ENCODE measurements at places on chromosomes 3 and 15. TPM values are rescaled to one million over a fixed set of nuclear protein-coding genes. Genes with fewer than 3 reads are reported as not detected.

DNA sequence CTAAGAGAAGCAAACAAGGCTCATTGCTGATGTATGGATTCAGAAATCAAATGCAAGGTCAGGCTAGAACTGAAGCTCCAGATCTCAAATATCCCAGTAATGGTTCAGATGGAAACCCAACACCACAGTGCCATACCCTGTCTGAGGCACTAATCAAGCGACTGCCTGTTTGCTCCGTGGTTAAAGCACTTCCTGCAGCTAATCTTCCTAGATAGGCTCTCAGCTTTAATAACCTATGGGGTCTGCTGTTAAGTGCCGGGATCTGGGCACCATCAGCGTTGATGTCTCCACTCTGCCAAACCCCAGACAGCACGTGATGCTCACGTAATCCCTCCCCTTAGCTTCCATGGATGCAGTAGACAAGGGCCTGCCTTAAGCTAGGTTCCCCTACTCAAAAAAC is 262.6 kb downstream of the MECOM start:
- DNase-seq: no peak

Gene KBTBD13
- total RNA-seq: not detected

Gene EPHB1
- total RNA-seq: 20.1 TPM

GRCh38 chr3:19473971-19474580 is 325.8 kb downstream of the KCNH8 start:
- no peak for DNase-seq

Gene PLD1
- 6.6 TPM for total RNA-seq

DNA sequence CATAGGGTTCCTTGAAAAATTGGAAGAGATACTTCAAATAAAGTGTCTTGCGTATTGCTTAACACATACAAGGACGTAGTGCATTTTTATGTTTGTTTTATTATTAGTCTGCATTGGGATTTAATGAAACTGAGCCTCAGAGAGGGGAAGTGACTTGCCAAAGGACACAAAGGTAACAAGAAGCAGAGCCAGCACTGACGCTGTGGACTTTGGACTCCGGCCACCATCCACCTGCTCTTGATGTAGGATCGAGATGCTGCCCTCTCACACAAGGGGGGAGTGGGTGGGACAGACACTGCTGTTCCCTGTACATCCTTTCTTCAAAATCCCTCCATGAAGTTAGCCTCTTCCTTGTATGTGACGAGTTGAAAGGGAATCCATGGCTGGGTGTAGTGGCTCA is 435.4 kb upstream of the RGMA start:
- DNase-seq: no peak

DNA sequence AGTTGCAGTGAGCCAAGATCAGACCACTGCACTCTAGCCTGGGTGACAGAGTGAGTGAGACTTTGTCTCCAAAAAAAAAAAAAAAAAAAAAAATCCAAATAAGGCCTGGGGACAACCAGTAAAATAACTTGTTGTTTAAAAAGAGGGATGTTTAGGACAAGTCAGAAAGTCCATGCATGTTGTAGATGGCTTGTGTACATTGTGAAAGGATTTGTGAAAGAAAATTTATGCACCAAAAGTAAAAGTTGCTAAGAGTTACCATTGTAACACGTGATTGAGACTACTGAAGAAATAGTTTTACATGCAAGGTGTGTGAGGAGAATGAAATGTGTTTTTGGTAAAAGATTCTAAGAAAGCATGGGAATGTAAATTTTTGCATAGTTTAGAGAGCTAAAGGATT is 35.7 kb upstream of the SEC61A1 start:
- no peak for DNase-seq

GRCh38 chr3:156187146-156187769 is 66.9 kb downstream of the KCNAB1 start:
- DNase-seq: no peak

DNA sequence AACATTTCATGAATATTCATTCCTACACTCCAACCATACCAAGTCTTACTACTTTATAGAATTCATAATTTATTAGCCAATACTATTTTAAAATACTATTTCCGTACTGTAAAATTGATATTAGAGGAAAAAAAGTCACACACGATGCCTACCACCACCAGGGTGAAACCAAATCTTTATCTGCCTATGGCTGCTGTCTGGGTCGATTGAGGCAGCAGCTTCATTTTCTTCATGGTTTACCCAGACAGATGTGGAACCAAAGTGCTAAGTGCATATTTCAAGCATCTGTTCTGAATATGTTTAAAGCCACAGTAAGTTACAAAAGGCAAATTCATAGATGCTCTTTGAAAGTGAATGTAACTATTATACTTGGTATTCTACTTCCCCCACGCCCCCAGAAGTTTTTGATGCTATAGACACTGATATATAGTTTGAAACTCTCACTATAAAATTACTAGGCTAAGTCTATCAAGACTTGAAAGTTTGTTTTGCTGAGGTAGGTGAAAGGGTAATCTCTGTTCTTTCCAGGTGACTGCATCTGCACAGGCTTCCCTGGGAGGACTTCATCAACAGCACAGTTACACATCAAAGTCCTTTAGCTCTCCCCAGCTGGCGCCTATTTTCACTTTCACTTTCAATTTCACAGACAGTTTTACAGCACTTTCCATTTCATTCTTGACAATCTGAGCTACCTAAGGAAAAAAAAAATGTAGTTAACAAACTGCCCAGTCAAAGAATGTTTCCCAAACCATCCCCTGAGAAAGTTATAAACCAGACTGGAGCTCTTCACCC is 113.9 kb downstream of the POLQ start:
- DNase-seq: no peak

Gene HHATL
- not detected for total RNA-seq

DNA sequence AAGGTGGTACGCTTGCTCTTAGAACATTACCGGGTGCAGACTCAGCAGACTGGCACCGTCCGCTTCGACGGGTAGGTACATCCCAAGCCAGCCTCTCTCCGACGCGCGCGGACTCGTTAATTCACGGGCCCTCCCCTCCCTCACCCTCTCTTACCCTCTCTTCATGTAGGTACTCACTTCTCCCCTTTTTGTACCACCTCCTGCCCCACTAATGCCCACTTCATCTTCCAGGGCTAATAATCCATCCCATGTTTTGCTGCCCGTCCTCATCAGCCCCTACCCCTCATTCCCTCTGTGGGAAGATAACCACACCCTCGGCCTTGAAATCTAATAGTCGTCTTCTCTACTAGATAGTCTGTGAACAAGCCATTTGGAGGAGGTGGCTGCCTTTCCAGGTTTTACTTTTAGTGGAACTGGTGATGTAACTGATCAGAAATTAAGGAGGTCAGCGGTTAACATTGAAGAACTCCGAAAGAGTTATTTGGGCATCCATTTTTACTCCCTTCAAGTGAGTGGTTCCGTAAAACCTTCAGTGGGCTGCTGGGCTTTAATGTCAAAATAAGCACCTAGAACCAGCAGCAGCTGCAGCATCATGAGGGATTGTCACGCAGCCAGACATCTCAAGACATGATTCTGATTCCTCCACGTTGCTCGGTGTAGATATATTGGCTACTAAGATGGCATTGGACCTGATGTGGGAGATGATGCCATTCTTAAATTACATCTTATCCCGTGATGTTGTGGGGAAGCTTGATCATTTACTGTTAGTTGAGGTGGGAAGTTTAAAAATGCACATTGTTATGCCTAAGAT is 1.3 kb downstream of the FEM1B start:
- no peak for DNase-seq

DNA sequence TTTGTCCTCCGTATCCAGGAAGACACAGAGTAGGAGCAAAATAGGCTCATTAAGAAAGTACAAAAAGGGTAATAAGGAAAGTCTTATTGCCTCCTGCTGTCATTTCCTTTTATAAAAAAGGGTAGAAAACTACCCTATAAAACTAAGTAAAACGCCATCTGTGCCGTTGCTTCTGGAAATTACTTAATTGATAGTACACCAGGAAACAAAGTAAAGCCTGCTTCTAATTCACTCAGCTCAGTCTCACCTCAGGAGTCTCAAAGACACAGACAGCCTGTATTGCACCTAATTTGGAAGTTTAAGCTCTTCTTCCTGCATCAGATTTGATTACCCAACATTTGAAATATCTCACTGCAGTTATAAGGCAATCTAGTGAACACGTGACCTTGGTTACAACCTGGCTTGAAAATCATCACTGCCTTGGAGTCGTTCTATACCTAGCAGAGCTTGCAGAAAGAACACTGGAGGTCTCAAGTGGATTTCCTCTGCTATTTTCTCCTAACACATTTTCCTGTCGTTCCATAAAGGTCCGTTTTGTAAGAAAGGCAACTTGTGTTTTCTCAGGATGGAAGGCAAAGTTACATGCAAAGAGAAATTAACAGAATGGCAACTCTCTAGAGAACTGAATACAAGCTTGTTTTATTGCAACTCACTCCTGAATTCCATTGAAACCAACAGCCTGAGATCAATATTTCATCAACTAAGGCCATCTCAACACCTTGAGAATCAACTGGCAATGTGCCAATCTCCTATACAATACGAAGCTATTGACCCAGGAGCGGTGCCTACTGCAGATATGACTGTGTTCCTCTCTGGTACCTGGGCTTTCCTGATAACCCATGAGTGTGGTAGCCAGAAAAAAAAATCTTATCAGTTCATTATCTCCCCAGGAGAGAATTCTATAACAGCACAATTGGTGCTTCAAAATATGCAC is 203.3 kb upstream of the LMCD1 start:
- DNase-seq: no peak

DNA sequence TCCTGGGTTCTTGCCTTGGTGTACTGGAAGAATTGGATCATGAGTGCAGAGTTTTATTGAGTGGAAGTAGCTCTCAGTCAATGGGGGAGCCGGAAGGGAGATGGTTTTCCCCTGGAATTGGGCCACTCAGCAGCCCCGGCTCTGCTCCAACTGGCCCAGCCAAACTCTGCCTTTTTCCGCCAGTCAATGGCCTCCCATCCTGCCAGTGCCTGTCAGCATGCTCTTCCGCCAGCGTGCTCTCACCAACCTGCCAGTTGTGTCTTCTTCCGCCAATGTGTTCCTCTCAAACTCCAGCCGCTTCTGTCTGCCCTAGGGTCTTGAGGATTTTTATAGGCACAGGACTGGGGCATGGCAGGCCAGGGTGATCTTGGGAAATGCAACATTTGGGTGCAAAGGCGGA is 12.4 kb upstream of the AADACL2 start:
- no peak for DNase-seq

Gene P2RY14
- total RNA-seq: 0.78 TPM

Gene CORO2B
- 19.8 TPM for total RNA-seq

Gene AADACL2
- not detected for total RNA-seq

DNA sequence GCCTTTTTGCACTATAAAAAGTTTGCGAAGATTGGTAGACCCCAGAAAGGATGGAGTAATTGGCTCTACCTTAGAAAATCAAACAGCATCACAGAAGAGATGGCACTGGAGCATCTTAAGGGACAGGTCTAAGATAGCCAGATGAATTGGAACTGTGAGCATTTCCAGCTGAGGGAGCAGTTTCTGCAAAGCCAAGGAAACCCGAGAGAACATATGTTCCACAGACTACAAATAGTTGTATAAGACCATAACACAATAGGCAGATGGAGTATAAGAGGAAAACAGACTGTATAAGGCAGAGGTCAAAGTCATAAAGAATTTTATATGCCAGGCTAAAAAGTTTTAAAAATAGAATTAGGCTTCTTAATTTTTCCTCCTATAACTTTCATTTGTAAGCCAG is 46.0 kb downstream of the TSC22D2 start:
- DNase-seq: no peak

Gene IMPG2
- 3.0 TPM for total RNA-seq

Gene ABHD6
- total RNA-seq: 30.1 TPM

GRCh38 chr15:68550004-68550403 is 28.8 kb upstream of the CORO2B start:
- no peak for DNase-seq

Gene SLC22A14
- 0.31 TPM for total RNA-seq

GRCh38 chr15:69515508-69515907 is 62.9 kb downstream of the RPLP1 start:
- DNase-seq: no peak

GRCh38 chr3:169526246-169526645 is 137.3 kb downstream of the MECOM start:
- DNase-seq: no peak

GRCh38 chr3:136261826-136262225 is 11.7 kb downstream of the PCCB start:
- DNase-seq: no peak

DNA sequence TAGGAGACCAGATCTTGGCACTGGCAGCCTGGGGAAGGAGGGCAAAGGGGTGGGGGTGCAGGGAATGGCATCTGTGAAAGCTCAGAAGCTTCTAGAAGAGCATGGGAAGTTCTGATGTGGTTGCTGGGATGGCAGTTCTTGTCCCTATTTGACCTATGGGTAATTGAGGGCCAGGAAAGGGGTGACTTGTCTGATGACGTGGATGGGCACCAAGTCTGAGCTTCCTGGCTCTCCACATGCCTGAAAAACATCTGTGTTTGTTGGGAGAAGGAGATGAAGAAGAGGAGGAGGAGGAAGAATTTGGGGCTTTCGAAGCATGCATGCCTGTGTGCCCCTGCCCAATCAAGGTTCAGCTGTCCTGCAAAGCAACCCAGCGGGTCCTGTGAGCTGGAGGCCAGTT is 158.8 kb downstream of the SMAD6 start:
- no peak for DNase-seq

DNA sequence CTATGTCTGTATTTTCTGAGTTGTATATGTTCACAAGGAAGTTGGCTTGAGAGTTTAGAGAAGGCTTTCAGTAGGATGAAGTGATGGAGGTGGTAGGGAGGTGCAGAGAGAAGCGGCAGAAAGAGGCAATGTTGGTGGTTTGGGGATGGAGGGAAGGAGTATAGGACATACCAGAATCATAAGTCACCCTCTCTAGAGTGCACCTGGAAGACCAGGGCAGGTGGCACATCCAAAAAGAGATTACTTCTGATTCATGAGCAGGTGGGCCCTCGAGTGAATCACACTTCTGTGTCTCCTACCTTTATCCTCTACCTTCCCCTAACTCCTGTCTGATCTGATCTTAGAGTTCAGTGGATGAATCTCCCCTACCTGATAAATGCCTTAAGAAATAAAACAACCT is 41.8 kb upstream of the MRPL3 start:
- no peak for DNase-seq

Gene SKOR1
- 0.16 TPM for total RNA-seq

Gene ALCAM
- total RNA-seq: 119 TPM

Gene HYAL1
- 0.16 TPM for total RNA-seq

Gene ATOSA
- total RNA-seq: 52.4 TPM

GRCh38 chr3:28267984-28268849 is 26.8 kb downstream of the CMC1 start:
- DNase-seq: no peak

DNA sequence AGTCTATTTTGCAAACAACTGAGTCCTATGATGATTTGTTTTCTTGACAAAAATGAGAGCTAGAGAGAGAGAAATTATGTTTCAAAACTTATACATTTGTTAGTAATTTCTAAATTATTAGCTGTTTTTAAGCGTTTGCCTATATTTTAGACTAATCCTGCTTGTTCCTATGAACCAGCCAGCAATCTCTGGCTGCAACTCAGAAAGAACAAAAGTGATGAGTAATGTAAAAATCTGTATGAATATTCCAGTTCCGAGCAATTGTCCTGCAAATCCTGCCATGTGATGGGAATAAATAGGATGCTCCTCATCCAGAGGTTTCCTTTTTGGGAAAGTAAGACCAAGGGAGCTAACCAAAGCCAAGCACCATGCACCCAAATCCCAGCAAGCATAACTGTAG is 228.3 kb upstream of the GBE1 start:
- DNase-seq: no peak

All from occipital lobe (tissue), 3 donors.